ENCODE measurements at places on chromosomes 1 and 21. TPM values are rescaled to one million over a fixed set of nuclear protein-coding genes. Genes with fewer than 3 reads are reported as not detected.

GRCh38 chr1:215458562-215458961 lies 108.5 kb upstream of the KCTD3 start:
- no peak for DNase-seq

GRCh38 chr1:29379443-29380073 lies 143.2 kb downstream of the PTPRU start:
- no peak for DNase-seq

GRCh38 chr1:53442299-53442698 lies 16.9 kb upstream of the DMRTB1 start:
- DNase-seq: no peak

The TSPEAR gene
- not detected for total RNA-seq

The NLRP3 gene
- total RNA-seq: 7.8 TPM

The RAB3B gene
- total RNA-seq: not detected

The NPHS2 gene
- total RNA-seq: not detected

The GUCA2A gene
- total RNA-seq: not detected
